ENCODE measurements at places on chromosomes 2 and 18.

GRCh38 chr18:7617738-7618422 lies 50.8 kb downstream of the PTPRM start:
- peak overlapping the region; percentile 58 for H3K27ac ChIP-seq
- peaks cover 10% of the 10 kb centered on the region for H3K4me1 ChIP-seq
- H3K4me3 ChIP-seq: peak overlapping the region; percentile 17
- no peak for DNase-seq

GRCh38 chr2:6418291-6418690 lies 447.4 kb downstream of the CMPK2 start:
- H3K36me3 ChIP-seq: no peaks in the 10 kb centered on the region
- DNase-seq: no peak
- no peak overlapping the region for H3K27ac ChIP-seq
- no peak overlapping the region for H3K4me3 ChIP-seq
- H3K4me1 ChIP-seq: no peaks in the 10 kb centered on the region

GRCh38 chr18:36650266-36650665 lies 178.5 kb downstream of the TPGS2 start:
- no peak for DNase-seq
- no peak overlapping the region for H3K4me3 ChIP-seq

- H3K27ac ChIP-seq: peak overlapping the region; percentile 85
- peak overlapping the region; percentile 95 for H3K4me3 ChIP-seq
- peaks cover 24% of the 10 kb centered on the region for H3K4me1 ChIP-seq
- H3K27me3 ChIP-seq: no peaks in the 10 kb centered on the region
- no peak for DNase-seq
- H3K36me3 ChIP-seq: no peaks in the 10 kb centered on the region
These were observed 766 bp downstream of the PDE6D start for GRCh38 chr2:231780123-231780908.

DNA sequence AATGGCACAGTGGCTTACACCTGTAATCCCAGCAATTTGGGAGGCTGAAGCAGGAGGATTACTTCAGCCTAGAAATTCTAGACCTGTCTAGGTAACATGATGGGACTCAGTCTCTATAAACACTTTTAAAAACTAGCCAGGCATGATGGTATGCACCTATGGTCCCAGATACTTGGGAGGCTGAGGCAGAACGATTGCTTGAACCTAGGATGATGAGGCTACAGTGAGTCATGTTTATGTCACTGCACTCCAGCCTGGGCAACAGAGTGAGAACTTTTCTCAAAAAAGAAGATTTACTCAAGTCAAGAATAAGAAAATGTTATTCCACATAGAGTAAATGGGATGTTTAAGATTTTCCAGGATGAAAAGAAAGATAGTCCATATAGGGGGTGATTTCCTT lies 158.6 kb downstream of the HNMT start:
- no peaks in the 10 kb centered on the region for H3K36me3 ChIP-seq
- H3K4me3 ChIP-seq: no peak overlapping the region
- no peak for DNase-seq
- no peak overlapping the region for H3K27ac ChIP-seq
- H3K27me3 ChIP-seq: no peaks in the 10 kb centered on the region

DNA sequence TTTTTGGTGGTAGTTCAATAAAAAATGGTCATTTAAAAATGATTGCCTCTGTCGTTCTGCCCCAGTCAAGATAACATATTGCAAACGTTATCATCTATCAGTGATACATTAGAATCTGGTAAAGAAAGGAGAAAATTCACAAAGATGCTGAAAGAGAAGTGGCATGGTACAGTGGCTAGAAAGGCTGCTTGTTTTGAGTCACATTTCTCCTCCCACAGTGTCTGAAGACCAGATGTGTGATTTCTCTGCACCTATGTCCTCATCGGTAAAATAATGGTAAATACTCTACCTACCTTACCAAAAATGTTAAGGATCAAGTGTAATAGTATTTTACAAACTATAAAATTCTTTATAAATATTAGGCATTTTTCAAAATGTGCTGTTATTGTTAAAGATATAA lies 76.1 kb upstream of the NOSTRIN start:
- no peak overlapping the region for H3K4me3 ChIP-seq
- no peak for DNase-seq
- H3K4me1 ChIP-seq: no peaks in the 10 kb centered on the region
- no peak overlapping the region for H3K27ac ChIP-seq
- H3K36me3 ChIP-seq: peaks cover 14% of the 10 kb centered on the region

GRCh38 chr2:240999873-241000541 lies 1.6 kb downstream of the SNED1 start:
- peak overlapping the region; percentile 66 for H3K4me3 ChIP-seq
- peaks cover 40% of the 10 kb centered on the region for H3K36me3 ChIP-seq
- no peaks in the 10 kb centered on the region for H3K27me3 ChIP-seq
- H3K27ac ChIP-seq: no peak overlapping the region
- H3K4me1 ChIP-seq: no peaks in the 10 kb centered on the region

- H3K4me3 ChIP-seq: peak overlapping the region; percentile 36
- peaks cover 4% of the 10 kb centered on the region for H3K4me1 ChIP-seq
- no peaks in the 10 kb centered on the region for H3K27me3 ChIP-seq
- DNase-seq: no peak
These were observed 20.9 kb upstream of the DNMT3A start for GRCh38 chr2:25362434-25363145.

DNA sequence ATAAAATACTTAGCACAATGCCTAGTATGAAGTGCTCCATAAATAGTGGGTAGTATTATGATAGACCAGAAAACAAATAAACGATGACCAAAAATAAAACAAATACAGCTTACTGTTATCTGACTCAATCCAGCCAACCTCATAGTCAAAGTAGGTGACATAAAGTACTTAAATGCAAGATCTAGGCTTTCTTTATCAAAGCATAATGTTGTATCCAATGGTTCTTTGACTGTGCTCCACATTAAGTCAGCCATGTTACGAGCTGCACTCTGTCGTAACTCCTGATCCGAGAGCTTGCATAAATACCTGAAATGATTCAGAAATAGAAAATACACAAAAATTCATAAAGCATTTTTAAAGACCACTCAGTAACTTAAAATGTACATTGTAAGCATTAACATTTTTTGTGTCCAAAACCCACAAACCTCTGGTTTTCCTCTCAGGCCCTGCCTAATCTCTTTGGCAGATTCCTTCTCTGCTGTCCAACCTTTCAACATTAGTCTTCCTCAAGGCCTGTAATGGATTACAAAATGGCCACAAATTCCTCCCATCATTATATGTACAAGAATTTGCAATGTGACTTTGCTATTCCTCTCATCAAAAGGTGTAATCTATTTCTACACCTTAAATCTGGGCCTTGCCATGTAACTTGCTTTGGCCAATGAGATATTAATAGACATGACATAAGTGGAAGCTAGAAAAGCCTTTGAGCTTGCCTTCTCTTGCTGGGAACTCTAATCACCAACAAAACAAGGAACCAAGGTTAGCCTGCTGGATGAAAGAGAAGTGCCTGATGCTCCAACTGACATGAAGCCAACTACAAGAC lies 90.6 kb downstream of the USP34 start:
- H3K4me3 ChIP-seq: no peak overlapping the region
- no peaks in the 10 kb centered on the region for H3K4me1 ChIP-seq
- DNase-seq: no peak
- H3K27ac ChIP-seq: no peak overlapping the region

- no peaks in the 10 kb centered on the region for H3K4me1 ChIP-seq
- H3K36me3 ChIP-seq: no peaks in the 10 kb centered on the region
- no peaks in the 10 kb centered on the region for H3K27me3 ChIP-seq
- H3K27ac ChIP-seq: no peak overlapping the region
- DNase-seq: no peak
These were observed 120.0 kb upstream of the TMEM200C start for GRCh38 chr18:6015364-6015763.

DNA sequence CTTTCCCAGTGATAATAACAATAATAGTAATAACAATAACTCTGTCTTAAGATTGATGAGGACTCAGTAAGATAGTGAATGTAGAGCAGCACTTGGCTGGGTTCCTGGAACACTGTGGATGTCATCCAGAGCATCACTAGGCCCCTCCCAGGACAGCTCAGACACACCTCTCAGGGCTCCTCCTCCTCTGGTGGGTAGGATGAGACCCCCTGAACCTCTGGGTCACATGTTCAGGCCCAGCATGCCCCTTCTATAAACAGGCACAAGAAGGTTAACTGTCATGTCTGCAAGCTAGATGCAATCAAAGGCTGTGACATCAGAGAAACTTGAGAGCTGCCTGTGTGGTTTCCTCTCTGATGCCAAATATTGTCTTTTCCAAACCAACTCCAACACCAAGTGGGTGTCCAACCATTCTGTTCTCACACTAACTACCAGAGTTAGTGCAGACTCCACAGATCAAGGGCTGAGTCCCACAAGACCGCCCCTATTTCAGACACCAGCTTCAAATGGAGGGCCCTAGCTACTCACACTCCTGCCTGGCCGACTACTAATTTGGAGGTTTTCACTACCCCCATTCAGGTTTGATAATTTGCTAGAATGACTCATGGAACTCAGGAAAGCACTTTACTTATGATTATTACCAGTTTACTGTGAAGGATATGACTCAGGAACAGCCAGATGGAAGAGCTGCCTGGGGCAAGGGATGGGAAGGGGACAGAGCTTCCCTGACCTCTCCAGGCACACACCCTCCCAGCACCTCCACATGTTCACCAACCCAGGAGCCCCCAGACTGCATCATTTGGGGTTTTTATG lies 46.4 kb upstream of the BZW1 start:
- H3K36me3 ChIP-seq: no peaks in the 10 kb centered on the region
- no peak for DNase-seq
- peak overlapping the region; percentile 2 for H3K27ac ChIP-seq
- H3K27me3 ChIP-seq: no peaks in the 10 kb centered on the region

DNA sequence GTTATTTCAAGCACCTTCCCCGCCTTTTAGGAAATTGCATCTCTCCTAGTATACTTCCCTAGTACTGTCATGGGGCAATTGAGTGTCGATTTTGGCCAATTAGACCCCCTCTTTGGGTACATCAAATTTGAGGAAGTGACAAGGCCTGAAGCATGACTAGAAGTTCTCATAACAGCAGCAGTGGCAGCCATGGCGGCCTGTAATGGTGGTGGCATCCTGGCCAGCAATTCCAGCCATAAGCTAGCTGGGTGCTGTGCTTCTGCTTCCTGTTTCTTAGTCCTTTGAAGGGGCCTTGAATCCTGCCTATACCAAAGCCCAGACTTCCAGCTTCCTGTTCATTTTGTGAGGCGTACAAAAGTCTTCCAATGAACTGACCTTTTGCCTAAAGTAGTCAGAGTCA lies 523.1 kb downstream of the PLCL1 start:
- H3K4me3 ChIP-seq: no peak overlapping the region
- no peak overlapping the region for H3K27ac ChIP-seq
- no peaks in the 10 kb centered on the region for H3K27me3 ChIP-seq
- H3K36me3 ChIP-seq: no peaks in the 10 kb centered on the region
- no peaks in the 10 kb centered on the region for H3K4me1 ChIP-seq
- no peak for DNase-seq

- no peak overlapping the region for H3K4me3 ChIP-seq
- no peaks in the 10 kb centered on the region for H3K27me3 ChIP-seq
- H3K4me1 ChIP-seq: no peaks in the 10 kb centered on the region
- H3K27ac ChIP-seq: no peak overlapping the region
These were observed 211.0 kb upstream of the NT5C1B start for GRCh38 chr2:18800240-18800971.

GRCh38 chr18:59885579-59886163 lies 14.1 kb upstream of the PMAIP1 start:
- H3K27ac ChIP-seq: no peak overlapping the region
- no peak overlapping the region for H3K4me3 ChIP-seq
- no peaks in the 10 kb centered on the region for H3K27me3 ChIP-seq

DNA sequence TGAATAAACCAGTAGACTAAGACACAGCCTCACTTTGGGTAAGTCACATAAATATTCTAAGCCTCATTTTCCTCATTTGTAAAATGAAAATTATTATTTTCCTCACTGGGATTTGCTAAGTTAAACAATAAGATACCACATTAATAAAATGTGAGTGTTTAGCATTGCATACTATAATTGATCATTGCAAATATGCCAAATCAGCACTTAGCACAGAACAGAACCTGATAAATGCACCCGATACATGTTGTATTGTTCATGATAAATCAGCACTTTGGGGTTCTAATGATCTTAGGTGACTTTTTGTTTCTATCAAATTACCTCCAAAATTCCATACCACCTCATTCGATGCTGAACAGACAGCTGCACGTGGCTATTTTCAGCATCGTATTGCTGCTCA lies 50.2 kb upstream of the RAPGEF4 start:
- no peaks in the 10 kb centered on the region for H3K36me3 ChIP-seq
- no peak overlapping the region for H3K27ac ChIP-seq
- H3K4me1 ChIP-seq: no peaks in the 10 kb centered on the region
- DNase-seq: no peak
- H3K27me3 ChIP-seq: no peaks in the 10 kb centered on the region

- H3K27ac ChIP-seq: no peak overlapping the region
- H3K27me3 ChIP-seq: no peaks in the 10 kb centered on the region
- no peaks in the 10 kb centered on the region for H3K4me1 ChIP-seq
- DNase-seq: no peak
- H3K36me3 ChIP-seq: no peaks in the 10 kb centered on the region
These were observed 9.3 kb upstream of the KCNJ3 start for GRCh38 chr2:154689158-154689557.

DNA sequence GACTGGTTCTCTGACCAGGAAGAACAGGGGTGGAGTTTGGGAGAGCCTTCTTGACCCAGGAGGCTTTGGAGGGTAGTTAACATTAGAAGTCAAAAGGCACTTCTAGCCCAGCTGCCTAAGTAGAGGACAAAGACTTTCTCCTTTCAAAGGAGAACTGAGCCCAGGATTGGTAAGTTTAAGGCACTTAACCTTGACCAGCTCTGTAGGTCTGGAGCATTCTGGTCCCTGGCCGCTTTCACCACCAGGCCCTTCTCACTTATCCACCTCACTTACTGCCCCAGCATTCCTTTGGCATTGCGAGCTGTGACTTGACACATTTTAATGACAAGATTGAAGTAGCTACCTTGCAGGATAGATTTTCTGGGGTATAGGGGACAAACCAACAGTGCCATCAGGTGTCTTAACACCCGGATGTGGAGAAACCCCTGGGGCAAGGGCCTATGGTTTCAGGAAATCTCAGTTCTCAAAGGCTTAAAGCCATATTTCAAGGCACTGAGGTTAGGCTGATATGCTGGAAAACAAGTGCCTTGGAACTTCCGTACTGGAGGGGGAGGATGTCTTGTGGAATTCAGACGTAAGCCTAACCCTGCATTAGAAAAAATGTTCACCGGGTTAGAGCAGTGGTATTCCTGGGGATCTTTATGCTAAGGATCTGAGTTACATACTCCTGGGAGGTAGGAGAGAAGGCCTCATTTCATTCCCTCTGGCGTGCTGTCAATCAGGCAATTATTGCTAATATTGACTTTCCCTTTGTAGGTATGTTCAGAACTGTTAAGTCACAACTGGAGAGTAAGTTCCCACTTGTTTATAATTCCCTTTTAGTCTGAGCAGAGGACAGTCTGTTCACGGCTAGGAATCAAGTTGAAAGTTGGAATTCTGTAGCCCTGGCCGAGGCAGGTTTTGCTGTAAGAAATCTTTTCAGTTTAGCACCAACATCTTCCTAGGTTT lies 4.3 kb downstream of the C2orf68 start:
- peaks cover 44% of the 10 kb centered on the region for H3K4me1 ChIP-seq
- peaks cover 17% of the 10 kb centered on the region for H3K36me3 ChIP-seq
- H3K27ac ChIP-seq: peak overlapping the region; percentile 82
- no peaks in the 10 kb centered on the region for H3K27me3 ChIP-seq
- no peak overlapping the region for H3K4me3 ChIP-seq

Data from tibial artery (tissue), 4 donors.